Central memory CD8-positive, alpha-beta T cell (primary cell): ENCODE measurements at places on chromosomes 6 and 20.
A peak's percentile ranks its signal among the peaks of the same experiment; 100 is the strongest.

DNA sequence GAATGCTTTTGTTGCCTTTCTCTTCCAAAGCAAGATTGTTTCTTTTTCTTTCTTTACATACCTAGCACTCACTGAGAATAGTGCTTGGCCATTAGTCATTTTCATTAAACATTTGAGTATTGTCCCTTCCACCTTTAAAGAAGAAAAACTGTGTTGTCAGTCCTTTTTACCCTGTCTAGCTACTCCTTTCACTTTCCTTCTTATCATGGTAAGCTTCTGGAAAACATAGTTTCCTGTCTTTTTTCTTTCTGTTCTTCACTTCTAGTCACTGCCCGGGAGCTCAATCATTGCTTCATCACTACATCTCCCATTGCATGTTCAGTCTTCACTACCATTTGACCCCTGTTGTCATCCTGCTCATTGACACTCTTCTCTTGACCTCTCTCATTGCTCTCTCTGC, 12.1 kb downstream of the VAPB start:
- peaks cover 36% of the 10 kb centered on the region for H3K4me1 ChIP-seq
- H3K4me3 ChIP-seq = no peak overlapping the region
- no peak for DNase-seq
- H3K27ac ChIP-seq = no peak overlapping the region

- peaks cover 8% of the 10 kb centered on the region for H3K36me3 ChIP-seq
- H3K27ac ChIP-seq = peak overlapping the region; percentile 76
- H3K4me1 ChIP-seq = peaks cover 50% of the 10 kb centered on the region
- no peaks in the 10 kb centered on the region for H3K27me3 ChIP-seq
Measured at GRCh38 chr6:16688984-16689636, 72.2 kb downstream of the ATXN1 start.

DNA sequence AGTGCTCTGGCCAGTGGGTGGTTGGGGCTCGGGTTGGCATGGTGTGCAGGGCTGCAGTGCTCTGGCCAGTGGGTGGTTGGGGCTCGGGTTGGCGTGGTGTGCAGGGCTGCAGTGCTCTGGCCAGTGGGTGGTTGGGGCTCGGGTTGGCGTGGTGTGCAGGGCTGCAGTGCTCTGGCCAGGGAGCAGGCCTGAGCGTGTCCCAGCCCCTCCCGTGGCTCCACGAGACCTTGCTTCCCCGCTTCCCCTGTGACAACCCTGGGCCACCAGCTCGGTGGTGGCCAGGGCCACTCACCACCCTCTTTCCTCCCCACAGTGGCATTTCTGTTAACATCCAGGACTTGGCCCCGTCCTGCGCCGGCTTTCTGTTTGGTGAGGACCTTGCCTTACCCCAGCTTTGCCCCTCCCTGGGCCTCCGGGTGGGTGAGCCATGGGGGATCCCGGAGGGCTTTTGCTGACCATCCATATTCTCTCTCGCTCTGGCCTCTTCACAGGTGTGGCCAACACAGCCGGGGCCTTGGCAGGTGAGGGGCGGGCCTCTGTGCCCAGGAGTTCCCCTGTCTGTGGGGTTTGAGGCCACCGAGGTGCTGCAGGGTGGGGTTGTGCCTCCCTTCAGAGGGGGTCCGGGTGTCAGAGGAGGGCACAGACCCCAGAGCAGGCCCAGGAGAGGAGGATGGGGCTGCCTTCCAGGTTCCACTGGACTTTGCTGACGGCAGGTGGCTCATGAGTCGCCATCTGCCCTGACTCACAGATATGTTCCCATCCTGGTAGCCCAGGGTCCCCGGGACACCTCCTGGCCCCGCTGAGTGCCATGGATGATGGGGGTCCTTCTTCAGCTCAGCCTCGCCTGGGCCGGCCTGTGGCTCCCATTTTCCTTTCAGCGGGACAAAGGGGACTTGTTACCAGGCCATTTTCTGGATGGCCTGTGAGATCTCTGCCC, 14.0 kb downstream of the SLC17A9 start:
- H3K27me3 ChIP-seq = peaks cover 7% of the 10 kb centered on the region
- H3K4me3 ChIP-seq = no peak overlapping the region
- H3K27ac ChIP-seq = no peak overlapping the region

DNA sequence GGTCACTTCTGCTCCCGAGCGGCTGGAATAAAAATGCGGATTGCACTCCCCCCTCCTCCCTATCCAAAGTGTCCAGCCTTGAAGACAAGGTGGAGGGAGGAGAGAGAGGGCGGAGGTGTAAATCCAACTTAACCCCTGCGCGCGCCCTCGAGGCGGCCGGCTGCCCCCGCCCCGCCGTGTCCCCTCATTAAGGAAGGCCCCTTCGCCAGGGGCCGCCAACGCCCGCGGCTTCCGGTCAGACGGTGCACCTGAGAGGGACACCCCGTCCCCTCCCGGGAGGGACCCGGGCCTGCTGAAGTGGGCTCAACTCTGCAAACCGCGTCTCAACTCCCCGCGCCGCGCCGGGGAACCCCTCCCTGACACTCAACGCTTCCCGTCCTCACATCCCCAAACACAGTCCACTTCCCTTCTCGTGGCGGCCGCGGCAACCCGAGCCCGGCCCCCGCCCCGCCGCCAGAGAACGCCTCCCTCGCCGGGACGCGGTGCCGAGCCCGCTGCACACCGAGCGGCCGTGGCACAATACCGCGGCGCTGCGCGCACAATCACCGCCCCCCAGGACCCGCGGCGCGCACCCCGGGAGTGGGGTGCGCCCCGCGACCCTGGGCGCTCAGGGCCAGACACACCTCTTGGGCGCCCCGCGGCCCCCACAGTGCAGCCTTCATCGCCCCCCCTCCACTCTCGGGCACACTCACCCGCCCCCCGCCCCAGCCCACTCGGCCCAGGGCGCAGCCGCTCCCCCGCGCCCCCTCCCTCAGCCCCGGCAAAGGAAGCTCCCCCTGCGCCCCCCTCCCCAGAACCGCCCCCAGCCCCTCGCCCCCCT, 102.5 kb downstream of the NOL4L start:
- H3K36me3 ChIP-seq = peaks cover 8% of the 10 kb centered on the region
- DNase-seq = no peak
- peaks cover 51% of the 10 kb centered on the region for H3K4me1 ChIP-seq

- H3K27ac ChIP-seq = peak overlapping the region; percentile 92
- DNase-seq = peak; percentile 23
- H3K4me3 ChIP-seq = peak overlapping the region; percentile 90
- H3K36me3 ChIP-seq = peaks cover 34% of the 10 kb centered on the region
- peaks cover 42% of the 10 kb centered on the region for H3K4me1 ChIP-seq
Measured at GRCh38 chr6:159692303-159693127, 526 bp downstream of the SOD2 start.

DNA sequence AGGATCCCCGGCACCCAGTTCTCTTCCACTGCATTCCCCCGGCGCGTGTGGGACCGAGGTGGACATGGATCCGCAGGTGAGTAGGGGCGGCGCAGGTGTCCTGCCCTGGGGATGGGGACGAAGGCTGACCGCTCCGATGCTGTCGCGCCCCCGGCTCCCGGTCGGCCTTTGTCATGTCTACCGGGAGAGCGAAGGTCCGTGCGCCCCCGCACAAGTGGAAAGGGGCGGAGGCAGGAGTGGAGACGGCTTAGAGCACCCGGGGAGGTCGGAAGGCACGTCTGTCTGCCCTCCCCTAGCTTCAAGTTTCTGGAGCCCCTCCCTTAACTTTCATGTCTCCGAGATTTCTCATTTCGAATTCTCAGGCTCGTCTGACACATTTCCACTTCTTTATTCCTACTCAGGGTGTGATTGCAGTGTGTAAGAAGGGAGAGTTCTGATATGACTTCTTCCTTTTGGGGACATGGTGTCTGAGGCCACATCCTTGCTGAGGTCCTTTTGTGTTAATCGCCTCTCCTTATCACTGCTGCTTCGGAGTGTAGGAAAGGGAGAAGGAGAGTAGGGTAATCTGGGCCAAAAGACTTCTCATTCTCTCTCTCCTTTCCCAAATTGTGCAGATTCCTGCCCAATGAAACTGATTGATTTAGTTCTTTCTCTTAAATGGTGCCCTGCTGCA, 435 bp downstream of the KIFC1 start:
- H3K36me3 ChIP-seq = peaks cover 9% of the 10 kb centered on the region
- no peak for DNase-seq
- peaks cover 23% of the 10 kb centered on the region for H3K4me1 ChIP-seq
- H3K27me3 ChIP-seq = no peaks in the 10 kb centered on the region
- H3K4me3 ChIP-seq = peak overlapping the region; percentile 77

DNA sequence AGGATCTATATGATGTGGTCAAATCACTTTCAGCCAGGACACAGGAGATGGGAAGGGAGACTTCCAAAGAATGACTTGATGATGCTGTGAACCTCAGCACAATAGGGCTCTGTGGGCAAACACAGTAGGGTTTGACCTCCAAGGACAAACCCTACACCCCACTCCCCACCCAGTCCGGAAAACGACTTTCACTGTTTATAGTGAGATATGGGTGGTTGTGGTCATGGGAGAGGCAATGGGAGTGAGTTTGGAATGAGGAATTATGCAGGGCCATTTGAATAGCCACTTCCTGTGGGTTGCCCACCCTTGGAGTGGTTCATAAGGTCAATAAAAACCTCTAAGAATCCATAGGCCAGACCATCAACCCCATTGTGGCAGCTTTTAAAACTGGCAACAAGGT, 38.4 kb upstream of the PRND start:
- no peak for DNase-seq
- peak overlapping the region; percentile 92 for H3K27ac ChIP-seq
- no peaks in the 10 kb centered on the region for H3K27me3 ChIP-seq
- no peak overlapping the region for H3K4me3 ChIP-seq
- no peaks in the 10 kb centered on the region for H3K36me3 ChIP-seq
- peaks cover 39% of the 10 kb centered on the region for H3K4me1 ChIP-seq

DNA sequence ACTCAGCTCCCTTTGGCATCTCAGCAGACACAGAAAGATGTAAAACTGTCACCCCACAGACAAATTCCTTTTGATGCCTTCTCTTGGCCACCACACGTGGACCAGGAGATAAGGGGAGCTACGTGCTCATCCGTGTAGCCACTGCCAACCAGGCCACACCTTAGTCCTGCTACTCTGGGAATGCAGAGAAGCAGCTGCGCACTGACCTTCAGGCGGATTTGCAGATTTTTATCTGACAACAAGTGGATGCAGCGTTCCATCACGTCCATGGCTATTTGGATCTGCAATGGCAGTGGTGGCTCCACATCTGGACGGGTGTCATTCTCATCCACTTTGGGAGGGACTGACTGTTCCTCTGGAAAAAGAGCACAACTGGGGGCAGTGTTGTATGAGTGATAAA, 30.8 kb downstream of the TTI1 start:
- no peak overlapping the region for H3K4me3 ChIP-seq
- H3K36me3 ChIP-seq = peaks cover 40% of the 10 kb centered on the region
- no peak overlapping the region for H3K27ac ChIP-seq
- peaks cover 6% of the 10 kb centered on the region for H3K4me1 ChIP-seq
- DNase-seq = no peak
- no peaks in the 10 kb centered on the region for H3K27me3 ChIP-seq

DNA sequence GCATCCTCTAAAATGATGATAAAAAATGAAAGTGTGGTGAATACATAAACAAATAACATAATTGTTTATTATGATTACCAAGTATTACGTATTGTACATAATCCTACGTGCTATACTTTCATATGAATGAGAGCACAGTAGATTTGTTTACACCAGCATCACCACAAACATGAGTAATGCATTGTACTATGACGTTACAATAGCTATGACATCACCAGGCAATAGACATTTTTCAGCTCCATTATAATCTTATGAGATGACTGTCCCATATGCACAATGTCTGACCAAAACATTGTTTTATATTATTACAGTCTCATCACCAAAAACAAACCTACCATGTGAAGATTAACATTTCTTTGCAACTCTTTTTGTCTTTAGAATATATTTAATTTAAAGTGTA, 225.7 kb upstream of the TENT5A start:
- no peaks in the 10 kb centered on the region for H3K27me3 ChIP-seq
- H3K36me3 ChIP-seq = peaks cover 2% of the 10 kb centered on the region
- no peak for DNase-seq
- no peak overlapping the region for H3K4me3 ChIP-seq
- no peak overlapping the region for H3K27ac ChIP-seq

DNA sequence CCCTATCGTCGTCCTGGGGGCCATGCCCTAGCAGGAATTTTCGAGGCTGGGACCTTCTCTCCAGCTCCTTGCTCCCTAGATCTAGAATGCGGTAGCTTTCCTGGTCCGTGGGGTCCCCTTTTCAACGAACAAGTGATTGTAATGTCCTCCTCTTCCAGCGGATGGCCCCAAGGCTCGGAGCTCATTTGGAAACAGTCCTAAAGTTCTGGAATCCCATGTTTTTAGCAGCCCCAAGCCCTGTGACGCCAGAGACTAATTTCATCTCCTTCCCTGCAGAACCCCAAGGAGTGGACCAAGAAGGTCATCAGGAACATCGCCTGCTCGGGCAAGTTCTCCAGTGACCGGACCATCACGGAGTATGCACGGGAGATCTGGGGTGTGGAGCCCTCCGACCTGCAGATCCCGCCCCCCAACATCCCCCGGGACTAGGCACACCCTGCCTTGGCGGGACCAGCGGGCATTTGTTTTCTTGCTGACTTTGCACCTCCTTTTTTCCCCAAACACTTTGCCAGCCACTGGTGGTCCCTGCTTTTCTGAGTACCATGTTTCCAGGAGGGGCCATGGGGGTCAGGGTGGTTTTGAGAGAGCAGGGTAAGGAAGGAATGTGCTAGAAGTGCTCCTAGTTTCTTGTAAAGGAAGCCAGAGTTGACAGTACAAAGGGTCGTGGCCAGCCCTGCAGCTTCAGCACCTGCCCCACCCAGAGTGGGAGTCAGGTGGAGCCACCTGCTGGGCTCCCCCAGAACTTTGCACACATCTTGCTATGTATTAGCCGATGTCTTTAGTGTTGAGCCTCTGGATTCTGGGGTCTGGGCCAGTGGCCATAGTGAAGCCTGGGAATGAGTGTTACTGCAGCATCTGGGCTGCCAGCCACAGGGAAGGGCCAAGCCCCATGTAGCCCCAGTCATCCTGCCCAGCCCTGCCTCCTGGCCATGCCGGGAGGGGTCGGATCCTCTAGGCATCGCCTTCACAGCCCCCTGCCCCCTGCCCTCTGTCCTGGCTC, 48.5 kb downstream of the PYGB start:
- no peak overlapping the region for H3K27ac ChIP-seq
- DNase-seq = no peak
- no peaks in the 10 kb centered on the region for H3K27me3 ChIP-seq
- peaks cover 10% of the 10 kb centered on the region for H3K36me3 ChIP-seq
- no peaks in the 10 kb centered on the region for H3K4me1 ChIP-seq
- no peak overlapping the region for H3K4me3 ChIP-seq

GRCh38 chr6:138610816-138611215, 111.5 kb upstream of the NHSL1 start:
- DNase-seq = no peak
- no peak overlapping the region for H3K4me3 ChIP-seq

- H3K27ac ChIP-seq = no peak overlapping the region
- H3K4me3 ChIP-seq = no peak overlapping the region
- no peaks in the 10 kb centered on the region for H3K27me3 ChIP-seq
- no peaks in the 10 kb centered on the region for H3K36me3 ChIP-seq
- H3K4me1 ChIP-seq = no peaks in the 10 kb centered on the region
Measured at GRCh38 chr6:56259234-56260077, 12.1 kb upstream of the COL21A1 start.

GRCh38 chr6:154488802-154489437, 21.6 kb downstream of the CNKSR3 start:
- no peak overlapping the region for H3K27ac ChIP-seq
- DNase-seq = no peak
- peaks cover 11% of the 10 kb centered on the region for H3K27me3 ChIP-seq
- no peaks in the 10 kb centered on the region for H3K36me3 ChIP-seq
